ENCODE measurements at places on chromosomes 7 and 10. TPM values are rescaled to one million over a fixed set of nuclear protein-coding genes. Genes with fewer than 3 reads are reported as not detected.

GRCh38 chr7:157471259-157472125 is 134.7 kb downstream of the DNAJB6 start:
- no peaks in the 10 kb centered on the region for H3K27me3 ChIP-seq
- H3K4me1 ChIP-seq = peaks cover 2% of the 10 kb centered on the region
- no peak overlapping the region for H3K4me3 ChIP-seq
- DNase-seq = no peak

DNA sequence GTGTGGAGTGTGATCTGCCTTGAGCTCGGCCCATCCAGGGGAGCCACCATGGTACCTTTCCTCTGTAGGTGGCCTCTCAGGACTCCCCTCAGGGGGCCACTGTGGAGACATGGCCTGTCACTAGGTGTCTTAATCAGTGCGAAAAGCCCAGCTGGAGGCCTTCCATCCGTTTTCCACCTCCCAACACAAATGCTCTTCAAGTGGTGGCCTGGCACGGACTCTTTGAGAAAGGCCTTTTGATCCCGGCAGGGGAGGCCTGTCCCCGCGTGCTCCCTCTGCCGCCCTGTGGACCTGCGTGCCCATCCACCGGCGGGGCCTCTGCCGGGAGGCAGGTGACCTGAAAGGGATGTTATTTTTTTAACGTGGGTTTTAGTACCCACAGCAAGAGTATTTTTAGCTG is 149.5 kb downstream of the RGS10 start:
- H3K36me3 ChIP-seq = peaks cover 8% of the 10 kb centered on the region
- H3K4me3 ChIP-seq = no peak overlapping the region
- no peak for DNase-seq
- no peaks in the 10 kb centered on the region for H3K27me3 ChIP-seq
- no peak overlapping the region for H3K27ac ChIP-seq
- H3K4me1 ChIP-seq = no peaks in the 10 kb centered on the region

DNA sequence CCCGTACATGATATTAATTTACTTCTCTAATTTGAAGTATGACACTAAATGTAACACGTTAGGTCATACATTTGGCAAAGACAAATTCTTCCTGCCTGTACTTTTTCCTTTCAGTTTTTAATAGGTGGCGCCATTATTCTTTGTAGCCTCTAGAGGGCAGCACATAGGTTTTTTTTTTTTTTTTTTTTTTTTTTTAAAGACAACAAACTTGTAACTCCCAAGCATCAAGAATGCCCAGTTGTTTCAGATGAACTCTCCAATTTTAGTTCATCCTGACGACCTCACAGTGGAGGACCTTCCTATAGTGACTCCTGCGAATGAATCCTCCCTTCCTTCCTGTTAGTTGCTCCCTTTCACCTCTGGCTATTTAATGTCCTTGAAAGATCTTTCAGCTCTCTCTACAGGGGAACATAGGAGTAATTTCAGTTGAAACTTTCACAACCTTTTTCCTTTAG is 139.3 kb upstream of the HDAC9 start:
- no peaks in the 10 kb centered on the region for H3K36me3 ChIP-seq

DNA sequence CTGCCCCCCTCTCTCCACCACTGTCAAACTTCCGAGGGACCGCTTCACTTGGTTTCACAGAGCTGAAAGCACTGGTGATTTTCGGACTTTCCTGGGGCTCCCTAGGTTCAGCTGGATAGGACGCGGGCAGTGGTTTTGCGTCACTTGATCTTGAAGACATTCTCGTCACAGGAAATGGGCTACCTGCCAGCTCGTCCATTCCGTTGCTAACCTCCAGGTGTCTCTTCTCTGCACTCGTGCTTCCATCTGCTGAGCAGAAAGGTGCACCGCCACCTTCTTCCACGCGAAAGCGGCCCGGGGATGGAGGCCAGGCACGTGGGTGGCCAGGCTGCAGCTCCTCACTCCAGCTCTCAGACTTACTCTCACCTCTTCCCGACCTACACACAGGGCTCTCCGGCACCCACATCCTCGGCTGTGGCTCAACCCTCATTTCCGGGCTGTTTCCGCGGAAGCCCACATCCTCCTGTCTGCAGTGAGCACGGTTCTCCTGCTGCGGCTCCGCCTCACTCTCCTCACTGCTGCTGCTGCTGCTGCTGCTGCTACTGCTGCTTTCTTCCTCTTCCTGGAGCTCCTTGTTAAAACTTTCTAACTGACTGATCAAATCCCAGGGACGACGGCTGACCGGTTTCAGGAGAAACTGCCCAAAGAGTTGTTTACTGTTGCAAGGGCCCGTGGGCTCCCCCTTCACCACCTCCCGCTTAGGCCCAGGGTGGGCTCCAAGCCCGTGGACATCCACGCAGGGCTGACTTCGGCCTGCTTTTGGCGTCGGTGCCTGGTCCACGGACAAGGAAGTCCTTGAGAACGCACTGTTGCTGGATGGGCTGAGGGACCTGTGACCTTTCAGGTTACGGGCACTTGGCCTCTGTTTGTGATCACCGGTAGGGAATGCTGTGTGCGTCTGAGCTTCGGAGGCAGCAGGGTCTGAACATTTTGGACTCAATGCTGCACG is 32.1 kb downstream of the JCAD start:
- H3K36me3 ChIP-seq = no peaks in the 10 kb centered on the region
- peaks cover 41% of the 10 kb centered on the region for H3K4me1 ChIP-seq

EFCAB10 gene
- 0.14 TPM for total RNA-seq

DNA sequence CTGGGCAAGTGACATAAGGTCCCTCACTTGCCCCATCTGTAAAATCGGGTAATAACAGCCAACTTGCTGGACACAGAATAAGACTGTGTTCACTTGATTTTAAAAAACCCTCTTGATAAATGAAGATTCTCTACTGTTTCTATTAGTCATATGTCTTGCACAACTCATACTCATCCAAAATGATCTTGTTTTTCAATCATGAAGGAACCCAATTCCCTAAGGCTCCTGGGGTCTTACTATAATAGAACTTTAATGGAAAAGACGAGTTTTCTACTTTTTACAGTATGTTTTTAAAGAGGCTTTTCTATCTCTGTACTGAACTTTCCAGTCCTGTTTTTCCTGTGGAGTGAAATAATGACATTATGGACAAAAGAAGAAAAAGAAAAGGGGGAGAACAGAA is 103.8 kb downstream of the ARID5B start:
- H3K27ac ChIP-seq = no peak overlapping the region
- no peak overlapping the region for H3K4me3 ChIP-seq
- no peak for DNase-seq
- H3K27me3 ChIP-seq = no peaks in the 10 kb centered on the region

Measured in thymus (tissue), 14 donors.